ENCODE measurements at places on chromosomes 11 and 22. TPM values are rescaled to one million over a fixed set of nuclear protein-coding genes. Genes with fewer than 3 reads are reported as not detected.

OR5AK2 gene
- not detected for total RNA-seq

- no peak for DNase-seq
Observed at GRCh38 chr11:24373516-24373915, 123.3 kb upstream of the LUZP2 start.

RAB38 gene
- 0.34 TPM for total RNA-seq

GRCh38 chr11:21398195-21398594, 728.8 kb downstream of the NELL1 start:
- no peak for DNase-seq

LARGE1 gene
- total RNA-seq, result 7.2 TPM

SAA4 gene
- not detected for total RNA-seq

DNA sequence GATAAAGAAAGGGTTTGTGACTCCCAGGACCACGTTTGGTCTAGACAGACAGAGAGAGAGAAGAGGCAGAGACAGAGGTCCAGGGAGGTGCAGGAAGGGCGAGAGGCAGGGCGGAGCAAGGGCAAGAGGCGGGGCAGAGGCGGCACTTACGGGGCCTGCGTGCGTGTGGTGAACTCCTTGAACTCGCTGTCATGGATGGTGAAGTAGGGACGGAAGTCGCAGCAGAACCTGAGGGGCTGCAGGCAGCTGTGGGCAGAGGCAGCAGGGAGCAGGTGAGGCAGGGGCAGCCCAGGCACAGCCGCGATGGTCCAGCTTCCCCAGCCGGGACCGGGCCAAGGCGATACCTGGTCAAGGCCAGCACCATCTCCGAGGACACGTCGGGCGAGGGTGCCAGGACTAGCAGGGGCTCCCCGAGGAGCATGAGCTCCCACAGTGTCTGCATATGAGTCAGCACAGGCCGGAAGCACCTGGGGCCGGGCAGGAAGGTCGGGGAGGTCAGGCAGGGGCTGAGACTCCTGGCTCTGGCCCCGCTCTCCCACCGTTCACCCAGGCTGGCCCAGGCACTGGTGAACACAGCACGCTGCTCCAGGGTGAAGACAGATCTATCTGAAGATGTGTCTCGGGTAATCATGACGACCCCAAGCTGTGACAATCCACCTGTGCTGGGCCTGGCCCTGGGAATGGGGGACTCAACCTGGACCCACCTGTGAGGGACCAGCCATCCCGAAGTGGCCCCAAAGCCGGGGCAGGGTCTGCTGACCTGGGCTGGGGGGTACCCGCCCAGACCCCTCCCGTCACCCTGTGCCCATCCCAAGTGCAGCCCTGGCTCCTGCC, 7.2 kb upstream of the PLXNB2 start:
- peak; percentile 70 for DNase-seq

All from dermis blood vessel endothelial cell (primary cell).